Neuronal stem cell (in vitro differentiated cells): ENCODE measurements at places on chromosomes 7 and 10.

GRCh38 chr7:44048031-44048795, 3.7 kb downstream of the DBNL start:
- DNase-seq = no peak

DNA sequence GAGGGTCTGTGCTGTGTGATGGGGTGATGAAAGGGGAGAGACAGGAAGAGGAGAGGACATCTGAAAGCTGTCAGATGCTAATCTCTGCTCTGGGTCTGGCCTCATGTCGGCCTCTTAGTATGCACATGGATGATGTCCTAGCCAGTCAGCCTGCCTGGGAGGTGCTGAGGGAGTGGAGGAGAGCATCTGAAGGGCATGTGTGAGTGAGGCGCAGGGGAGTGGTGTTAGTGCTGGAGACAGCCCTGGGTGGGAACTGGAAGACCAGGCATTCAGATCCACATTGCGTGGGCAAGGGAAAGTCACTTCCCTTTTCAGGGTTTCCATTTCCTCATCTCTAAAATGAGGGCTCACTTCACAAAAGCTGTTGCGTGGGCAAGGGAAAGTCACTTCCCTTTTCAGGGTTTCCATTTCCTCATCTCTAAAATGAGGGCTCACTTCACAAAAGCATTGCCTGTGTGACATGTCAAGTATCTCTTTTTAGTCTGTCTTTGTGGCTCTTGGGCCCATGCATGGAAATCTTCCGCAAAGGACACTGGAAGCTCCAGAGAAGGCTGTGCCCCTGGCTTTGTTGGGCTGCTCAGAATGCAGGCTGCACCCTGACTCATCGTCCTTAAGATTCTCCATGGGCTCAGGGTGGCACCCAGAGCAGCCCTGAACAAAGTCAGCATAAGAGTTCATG, 10.0 kb downstream of the SFTPD start:
- no peak for DNase-seq

DNA sequence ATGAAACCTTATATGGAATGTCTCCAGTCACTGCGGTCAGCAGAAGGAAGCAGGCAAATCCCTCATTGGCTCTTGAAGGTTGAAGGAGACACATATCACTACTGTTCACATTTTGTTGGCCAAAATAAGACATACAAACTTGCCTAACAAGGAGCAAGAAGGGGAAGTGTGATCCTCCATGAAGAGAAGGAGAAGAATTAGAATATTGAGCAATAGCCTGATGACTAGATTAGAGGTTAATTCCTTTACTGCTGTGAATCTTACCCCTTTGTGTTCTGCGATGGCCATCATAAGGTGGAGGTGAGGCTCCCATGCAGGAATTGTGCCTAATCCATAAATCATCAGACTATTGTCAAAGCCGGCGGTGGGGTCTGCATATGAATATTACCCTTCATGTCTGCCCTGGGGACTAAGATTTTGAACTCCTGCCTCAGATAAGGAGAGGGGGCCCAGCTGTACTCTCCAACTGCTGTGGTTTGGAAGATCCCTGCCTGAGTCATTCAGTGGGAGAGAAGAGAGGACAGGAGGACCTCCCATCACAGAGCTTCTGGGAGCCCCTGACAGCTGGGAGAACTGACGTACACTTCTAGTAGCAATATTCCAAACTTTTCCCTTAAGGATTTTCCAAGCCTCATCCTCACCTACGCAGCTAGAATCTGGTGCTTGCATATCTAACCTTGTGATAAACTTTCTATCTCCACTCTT, 398.5 kb downstream of the REEP3 start:
- no peak for DNase-seq

- no peak for DNase-seq
Observed at GRCh38 chr7:73903321-73904218, 42.6 kb downstream of the TMEM270 start.

- no peak for DNase-seq
Observed at GRCh38 chr10:49172061-49172776, 16.0 kb downstream of the TMEM273 start.

GRCh38 chr10:22626784-22627183, 87.6 kb downstream of the PIP4K2A start:
- DNase-seq = no peak

- no peak for DNase-seq
Observed at GRCh38 chr7:55574051-55574717, 1.9 kb upstream of the VOPP1 start.

DNA sequence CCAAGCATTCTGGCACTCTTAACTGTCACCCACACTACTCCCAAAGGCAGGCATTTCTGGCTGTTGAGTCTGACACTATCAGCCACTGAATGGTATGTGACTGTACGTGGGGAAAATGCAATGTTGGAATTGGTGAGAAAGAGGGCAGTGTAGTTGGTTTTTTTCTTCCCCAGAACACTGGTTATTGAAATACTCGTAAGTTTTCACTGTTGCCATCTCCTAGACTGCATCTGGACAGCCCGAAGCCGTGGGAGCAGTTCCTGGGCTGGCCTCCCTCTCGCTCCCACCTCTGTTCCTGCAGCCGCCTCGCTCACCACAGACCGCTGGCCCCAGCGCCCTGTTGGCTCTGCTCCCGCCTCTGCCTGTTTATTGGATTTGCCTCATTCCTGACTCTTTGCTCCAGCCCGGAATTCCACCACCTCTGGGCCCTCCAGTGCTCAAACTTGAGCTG, 5.7 kb downstream of the PLCE1 start:
- DNase-seq = no peak

- no peak for DNase-seq
Observed at GRCh38 chr7:113060100-113060499, 26.5 kb downstream of the GPR85 start.

DNA sequence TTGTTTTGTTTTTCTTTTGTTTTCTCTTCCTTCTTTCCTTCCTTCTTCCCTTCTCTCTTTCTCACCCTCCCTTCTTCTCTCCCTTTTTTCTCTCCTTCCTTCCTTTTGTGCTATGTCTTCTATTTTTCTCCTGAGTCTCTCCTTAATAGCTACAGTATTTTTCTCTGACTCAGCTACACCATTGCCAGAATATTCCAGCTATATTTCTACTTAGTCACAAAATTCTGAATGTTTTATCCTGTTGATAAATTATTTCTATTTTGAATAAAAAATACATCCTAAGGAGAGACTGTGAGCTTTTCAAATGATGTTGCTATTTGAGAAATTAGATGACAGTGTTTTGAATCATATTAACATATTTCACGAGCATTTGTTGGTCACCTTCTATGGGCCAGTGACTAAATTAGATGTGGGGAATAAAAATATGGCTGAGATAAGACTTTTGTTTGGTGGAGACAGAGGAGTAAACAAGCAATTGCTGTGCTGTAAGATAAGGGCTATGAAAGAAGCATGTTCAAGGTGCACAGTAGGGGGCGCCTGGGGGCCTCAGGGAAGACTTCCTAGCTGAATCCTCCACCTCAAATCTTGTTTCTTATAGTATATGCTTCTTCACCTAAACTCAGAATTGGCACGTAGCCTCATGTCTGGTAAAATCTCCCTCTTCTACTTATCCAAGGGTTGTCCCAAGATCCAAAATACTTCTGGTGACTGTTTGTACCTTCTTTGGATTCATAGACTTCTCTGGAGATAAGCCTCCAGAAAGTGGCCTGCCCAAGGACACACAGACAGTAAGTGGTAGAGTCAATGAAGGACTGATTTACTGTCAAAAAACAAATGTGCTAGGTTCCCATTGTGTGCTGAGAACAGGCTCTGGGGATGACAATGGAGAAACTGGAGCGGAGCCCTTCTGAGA, 115.5 kb upstream of the CREB5 start:
- DNase-seq = peak; percentile 20

DNA sequence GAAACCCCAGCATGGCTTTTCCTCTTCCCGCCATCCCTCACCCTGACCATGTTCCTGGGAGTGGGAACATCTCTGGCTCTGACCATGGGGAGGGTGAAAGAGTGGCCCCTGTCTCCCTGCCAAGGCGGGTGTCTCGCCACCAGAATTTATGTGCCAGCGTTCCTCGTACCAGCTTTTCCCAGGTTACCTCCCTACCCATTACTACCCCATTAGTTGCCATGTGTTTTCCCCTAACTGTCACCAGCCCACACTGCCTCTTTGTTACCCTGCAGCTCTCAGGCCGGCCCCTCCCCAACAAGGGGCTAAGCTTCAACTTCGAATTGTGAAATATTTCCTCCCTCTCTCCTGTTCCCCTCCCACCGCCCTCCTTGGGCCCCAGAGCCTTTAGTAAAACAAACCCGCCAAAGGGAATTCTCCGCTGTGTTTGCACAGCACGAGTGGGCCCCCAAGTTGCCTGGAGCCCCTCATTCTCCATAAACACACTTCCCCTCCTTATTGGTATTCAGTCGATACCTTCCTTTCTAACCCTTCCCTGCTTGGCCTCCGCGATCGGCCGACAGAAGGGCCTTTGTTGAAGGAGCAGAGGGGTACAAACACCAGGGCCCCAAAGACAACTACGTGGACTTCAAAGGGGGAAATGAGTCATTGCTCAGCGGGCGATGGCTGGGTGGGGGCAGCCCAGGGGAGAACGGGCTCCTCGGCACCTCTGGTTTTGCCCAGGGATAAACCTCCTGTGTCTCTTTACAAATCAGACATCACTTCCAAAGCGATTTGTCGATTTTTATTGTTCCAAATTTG, 45.5 kb downstream of the SLIT1 start:
- DNase-seq = no peak

- DNase-seq = peak; percentile 18
Observed at GRCh38 chr10:23439961-23440889, 1.4 kb downstream of the OTUD1 start.

- DNase-seq = peak; percentile 31
Observed at GRCh38 chr7:8389593-8390261, 43.7 kb upstream of the NXPH1 start.

- DNase-seq = no peak
Observed at GRCh38 chr10:79406683-79407422, 38.6 kb downstream of the ZCCHC24 start.

GRCh38 chr7:88202278-88202677, 17.6 kb downstream of the SRI start:
- no peak for DNase-seq

DNA sequence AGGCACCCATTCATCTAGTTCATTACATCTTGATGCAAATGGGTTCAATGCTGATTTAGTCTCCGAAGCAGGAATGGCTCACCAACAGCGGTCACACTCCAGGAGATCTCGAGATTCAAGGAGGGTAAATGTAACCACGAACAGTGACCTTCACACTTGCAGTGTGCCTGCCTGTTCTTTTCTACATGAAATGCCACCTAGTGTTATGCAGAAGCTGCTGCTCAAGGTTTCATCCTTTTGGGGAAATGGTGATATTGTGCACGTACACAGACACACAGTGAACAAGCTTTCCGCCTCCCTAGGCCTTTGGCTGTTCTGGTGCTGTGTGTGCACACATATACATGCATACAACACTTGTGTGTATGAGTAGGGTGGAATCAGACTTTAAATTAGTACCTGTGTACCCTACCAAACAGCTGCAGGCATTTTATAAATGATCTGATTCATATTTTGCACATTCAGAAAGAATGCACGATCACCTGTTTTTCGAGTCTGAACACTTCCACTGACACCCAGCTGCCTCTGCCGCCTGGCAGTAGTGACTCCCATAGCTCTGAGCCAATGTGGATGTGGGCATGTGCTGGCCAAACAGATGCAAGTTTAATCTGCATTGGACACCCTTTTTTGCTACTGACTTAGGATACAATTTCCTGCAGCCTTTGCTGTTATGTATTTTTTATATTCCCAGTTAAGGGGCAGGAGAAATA, 100.5 kb downstream of the TACC2 start:
- no peak for DNase-seq

DNA sequence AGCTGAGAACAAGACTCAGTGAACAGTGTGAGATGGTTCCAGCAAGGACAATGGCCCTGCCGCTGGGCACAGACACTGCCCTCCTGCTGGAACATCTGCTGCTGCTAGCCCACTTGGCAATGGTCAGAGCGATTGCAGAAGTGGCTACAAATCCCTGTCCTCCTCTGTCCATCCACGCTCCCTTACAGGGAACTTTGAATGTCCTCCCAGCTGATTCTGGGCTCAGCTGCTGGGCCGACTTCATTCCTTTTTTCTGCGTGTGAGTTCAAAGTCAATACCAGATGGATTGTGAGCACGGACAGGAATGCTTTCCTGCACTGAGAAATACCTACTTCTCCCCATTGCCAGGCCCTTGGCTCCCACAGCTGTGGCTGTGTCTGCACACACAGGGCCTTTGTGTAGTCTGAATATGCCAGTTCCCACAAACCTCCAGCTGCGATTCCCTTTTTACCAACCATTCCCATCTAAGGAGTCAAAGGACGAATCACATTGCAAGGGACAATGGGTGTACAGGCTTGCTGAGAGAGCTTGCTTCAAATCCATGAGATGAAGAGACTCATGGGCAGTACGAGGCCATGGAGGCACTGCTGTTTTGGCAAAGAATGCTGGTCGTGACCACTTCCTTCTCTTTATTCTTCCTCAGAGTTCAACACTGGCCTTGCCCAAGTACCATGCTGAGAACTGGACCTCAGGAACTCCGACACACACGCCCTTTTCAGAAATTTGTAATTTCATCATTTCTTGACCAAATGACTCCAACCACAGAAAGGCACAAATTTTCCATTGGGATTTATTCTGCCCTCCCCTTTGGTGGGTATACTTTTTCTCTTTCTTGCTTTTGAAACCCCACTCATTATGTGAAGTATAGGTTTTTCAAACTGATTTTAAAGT, 44.2 kb downstream of the BPGM start:
- DNase-seq = no peak

DNA sequence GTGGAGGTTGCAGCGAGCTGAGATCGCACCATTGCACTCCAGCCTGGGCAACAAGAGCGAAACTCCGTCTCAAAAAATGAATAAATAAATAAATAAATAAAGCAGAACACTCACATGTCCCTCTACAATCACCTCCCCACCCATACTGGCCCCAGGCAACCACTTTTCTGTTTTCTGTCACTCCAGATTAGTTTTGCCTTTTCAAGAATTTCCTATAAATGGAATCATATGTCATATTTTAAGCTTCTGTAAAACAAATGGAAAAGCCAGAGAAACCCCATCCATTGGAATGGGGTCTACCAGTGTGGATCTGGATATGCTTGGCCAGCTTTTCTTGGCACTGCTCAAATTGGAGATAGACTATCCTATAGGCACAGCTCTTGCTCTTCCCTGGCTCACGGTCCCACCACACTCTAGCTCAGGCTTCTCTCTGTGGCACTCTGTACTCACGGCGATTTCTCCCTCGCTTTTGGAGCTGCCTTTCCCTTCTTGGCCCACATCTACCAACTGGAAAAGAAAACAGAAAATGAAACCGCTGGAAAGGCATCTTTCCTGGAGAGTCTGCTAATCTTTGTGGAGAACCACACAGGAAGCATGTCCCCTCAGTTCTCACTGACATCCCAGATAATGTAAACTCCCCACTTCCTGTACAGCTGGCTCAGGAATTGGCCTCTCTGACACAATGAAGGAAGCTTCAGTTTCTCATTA, 210.1 kb downstream of the JCAD start:
- no peak for DNase-seq

DNA sequence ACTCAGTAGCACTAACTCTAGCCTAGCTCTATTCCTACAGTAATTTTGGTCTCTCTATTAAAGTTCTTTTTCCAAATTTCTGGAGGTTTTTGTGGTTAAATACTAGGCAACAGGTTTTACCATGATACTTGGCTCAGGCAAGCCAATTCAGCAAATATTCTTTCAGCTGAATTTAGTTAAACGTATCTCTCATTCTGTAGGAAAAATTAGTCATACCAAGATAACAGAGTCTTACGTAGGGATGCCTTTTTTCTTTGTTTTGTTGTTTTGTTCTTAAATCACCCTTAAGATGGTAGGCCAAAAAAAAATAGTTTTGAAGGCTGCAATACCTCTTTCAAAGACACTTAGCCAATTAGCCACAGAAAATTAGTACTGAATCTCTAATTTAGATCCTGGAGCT, 180.5 kb downstream of the MAGI2 start:
- no peak for DNase-seq
